ENCODE measurements at places on chromosomes 12 and 14.
A peak's percentile ranks its signal among the peaks of the same experiment; 100 is the strongest.

DNA sequence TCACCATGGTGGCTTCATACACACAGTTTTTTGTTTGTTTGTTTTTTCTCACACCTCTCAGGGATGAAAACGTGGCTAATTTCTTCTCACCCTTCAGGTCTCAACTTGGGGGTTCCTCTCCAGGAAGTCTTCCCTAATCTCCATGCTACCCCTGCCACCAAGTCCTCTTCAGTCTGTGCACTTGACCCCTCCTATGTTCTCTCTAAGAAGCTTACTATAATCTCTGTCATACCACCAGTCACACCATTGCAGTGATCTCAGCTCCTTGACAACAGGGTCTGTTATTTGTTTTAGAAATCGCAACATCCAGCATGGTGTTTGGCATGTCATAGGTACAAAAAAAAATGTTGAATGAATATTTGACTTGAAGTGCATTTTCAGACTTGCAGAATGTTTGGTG lies 83.4 kb downstream of the PRORP start:
- DNase-seq, result peak; percentile 27

GRCh38 chr12:110555577-110556406 lies 27.3 kb downstream of the PPTC7 start:
- DNase-seq, result no peak

DNA sequence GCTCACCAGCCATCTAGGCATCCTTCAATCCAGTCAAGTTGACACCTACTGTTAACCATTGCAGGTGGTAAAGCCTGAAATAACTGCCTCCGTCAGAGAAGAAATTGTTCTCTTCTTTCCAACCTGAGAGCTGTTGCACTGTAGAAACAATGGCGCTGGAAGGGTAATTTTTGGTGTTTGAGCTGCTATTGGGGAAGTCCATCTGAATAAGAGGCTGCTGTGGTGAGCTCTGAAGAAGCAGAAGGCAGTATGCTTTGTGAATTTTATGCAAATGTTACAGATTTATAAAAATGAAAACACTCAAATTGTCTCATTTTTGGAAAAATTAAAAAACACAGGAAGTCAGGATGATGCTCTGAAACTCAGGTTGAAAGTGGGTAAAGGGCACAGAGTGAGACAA lies 60.2 kb downstream of the SNAPC1 start:
- no peak for DNase-seq

DNA sequence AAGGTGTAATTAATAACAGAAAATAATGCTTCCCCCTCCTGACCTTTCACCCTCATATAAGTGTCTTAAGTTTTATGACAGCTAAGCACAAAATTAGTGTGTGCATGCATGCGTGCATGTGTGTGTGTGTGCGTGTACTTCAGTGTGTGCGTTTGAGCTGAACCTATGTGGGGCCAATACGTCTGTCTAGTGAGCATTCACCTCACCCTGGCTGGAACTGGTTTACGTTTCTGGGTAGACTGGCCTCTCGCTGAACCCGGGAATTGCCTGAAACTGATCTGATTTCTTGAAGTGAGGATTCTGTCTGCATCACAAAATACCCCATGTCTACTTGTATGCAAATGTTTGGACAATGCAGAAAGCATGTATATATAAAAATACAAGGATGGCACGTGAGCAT lies 68.2 kb upstream of the TBX3 start:
- DNase-seq, result no peak

GRCh38 chr14:89415159-89415558 lies 1.9 kb downstream of the FOXN3 start:
- DNase-seq, result no peak

- DNase-seq, result no peak
Observed at GRCh38 chr14:101005447-101005846, 101.9 kb upstream of the RTL1 start.

DNA sequence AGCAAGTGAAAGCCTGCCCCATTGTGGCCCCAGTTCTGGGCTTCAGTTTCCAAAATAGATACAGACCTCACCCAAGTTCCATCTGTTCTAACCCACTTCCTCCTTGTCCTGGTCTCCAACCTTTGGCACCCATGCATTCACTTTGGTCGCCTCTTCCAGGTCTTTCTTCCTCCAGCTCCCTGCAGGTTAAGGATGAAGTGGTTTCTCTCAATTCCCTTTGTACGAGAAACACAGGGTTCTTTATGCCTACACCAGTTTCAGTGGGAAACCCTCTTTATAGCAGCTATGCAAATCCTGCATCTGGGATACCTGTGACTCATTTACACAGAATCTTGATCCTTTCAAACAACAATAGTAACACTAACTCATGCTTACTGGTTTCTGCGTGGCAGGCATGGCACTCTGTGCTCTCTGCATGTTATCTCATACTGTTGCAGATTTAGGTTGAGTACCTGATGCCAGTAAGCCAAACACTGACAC lies 110.6 kb upstream of the AMIGO2 start:
- no peak for DNase-seq

DNA sequence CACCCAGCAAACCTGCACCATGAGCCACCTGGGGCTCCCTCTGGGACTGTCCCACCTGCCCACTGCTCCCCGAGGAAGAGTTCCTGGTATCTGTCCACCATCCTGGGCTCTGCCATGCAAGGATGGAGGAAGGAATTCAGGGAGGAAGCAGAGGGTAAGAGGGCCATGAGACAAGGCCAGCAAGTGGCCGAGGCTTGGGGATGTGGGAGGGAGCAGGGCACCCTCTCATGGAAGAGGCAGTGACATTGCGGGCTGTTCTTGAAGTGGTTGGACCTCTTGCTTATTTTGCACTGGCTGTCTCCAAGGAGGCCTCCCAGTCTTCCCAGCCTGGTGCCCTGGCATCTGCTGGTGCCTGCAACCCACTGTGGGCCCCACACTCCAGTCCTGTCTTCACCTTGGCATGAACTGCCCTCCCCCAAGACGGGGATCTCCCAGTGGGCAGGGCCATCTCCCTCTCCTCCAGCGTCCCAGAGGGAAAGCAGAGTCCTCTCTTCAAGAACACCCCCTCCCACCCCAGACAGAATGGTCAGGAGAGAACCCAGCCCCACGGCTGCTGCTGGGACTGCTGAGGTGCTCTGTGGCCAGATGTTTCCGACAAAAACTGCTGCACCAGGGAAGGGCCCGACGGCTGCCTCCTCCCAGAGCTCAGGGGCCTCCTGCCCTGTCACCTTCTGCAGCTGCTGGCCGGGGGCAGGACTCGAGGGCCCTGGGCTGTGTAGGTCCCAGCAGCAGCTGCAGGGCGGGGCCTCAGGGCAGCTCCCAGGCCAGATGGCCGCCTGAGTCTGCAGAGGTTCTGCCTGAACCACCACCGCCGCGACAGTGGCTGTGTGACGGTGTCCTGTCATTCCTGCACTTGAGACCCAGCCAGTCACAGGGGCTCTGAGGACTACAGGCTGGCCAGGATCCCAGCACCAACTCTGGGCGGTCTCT lies 1.8 kb upstream of the AKT1 start:
- DNase-seq, result peak; percentile 79

GRCh38 chr14:95362138-95362494 lies 42.4 kb upstream of the CLMN start:
- DNase-seq, result peak; percentile 59

DNA sequence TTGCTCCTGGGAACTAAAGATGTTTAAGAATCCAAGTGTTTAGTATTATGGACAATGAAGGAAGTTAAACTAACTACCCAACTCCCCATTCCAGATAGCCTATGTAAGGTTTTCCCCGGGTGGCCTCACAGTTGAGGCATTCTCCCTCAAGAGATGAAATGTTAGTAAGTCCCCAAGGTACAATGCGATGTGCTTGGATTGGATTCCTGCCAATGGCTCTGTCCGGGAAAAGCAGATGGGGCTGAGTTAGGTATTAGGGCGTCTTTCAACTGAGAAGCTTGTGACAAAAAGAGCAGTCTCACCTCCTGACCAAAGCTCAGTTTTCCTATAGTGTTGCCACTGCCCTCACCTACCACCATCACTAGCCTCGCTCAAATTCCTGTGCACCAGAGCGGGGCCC lies 64.8 kb upstream of the E2F7 start:
- DNase-seq, result peak; percentile 46

GRCh38 chr12:82481954-82482353 lies 123.6 kb downstream of the METTL25 start:
- DNase-seq, result no peak

DNA sequence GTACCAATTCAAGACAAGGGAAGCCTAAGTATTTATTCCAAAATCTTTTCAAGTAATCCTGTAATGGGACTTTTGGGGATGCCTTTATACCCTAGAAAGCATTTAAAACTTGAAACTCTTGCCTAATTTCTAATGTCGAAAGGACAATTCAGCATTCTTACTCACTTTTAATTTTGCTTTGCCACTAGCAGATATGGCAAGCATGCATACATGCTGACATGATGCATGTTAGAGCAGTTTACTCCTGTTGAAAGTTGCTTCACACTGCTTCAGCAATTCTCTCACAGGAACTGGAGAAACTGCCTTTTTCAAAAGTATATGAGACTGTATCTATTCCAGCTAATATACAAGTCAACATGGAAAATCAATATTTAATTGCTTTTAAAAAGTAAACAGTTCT lies 79.9 kb downstream of the TAOK3 start:
- DNase-seq, result no peak

GRCh38 chr12:18277196-18277595 lies 15.9 kb downstream of the PIK3C2G start:
- DNase-seq, result no peak

DNA sequence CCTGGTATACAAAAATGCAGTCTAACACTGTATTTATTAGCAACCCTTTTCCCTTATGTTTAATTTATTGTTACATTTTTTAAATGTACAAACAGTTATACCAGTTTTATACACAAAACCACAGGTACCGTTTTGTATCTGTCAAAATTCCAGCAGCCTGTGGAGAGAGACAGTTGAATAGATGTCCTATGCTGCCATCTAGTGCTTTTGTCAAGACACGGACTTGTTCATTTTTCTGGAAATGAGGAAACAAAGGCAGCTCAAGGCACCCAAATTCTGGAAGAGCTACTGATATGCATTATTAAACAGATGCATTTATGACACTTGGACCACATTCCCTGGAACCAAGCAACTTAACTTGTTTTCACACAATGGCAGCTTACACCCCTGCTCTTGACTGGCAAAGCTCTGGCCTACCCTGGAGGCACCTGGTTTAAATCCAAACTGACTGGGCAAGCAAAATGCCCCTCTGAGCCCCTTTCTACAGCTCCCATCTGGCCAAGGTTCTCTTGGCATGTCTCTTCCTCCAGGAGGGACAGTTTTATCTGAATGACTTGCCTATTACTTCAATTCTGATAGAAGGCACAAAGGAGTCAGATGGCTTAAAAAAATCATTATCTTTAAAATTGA lies 286.9 kb upstream of the PRKD1 start:
- DNase-seq, result peak; percentile 78

- DNase-seq, result peak; percentile 27
Observed at GRCh38 chr14:32826404-32827082, 112.1 kb upstream of the NPAS3 start.

GRCh38 chr12:111412007-111412829 lies 6.5 kb downstream of the SH2B3 start:
- no peak for DNase-seq

DNA sequence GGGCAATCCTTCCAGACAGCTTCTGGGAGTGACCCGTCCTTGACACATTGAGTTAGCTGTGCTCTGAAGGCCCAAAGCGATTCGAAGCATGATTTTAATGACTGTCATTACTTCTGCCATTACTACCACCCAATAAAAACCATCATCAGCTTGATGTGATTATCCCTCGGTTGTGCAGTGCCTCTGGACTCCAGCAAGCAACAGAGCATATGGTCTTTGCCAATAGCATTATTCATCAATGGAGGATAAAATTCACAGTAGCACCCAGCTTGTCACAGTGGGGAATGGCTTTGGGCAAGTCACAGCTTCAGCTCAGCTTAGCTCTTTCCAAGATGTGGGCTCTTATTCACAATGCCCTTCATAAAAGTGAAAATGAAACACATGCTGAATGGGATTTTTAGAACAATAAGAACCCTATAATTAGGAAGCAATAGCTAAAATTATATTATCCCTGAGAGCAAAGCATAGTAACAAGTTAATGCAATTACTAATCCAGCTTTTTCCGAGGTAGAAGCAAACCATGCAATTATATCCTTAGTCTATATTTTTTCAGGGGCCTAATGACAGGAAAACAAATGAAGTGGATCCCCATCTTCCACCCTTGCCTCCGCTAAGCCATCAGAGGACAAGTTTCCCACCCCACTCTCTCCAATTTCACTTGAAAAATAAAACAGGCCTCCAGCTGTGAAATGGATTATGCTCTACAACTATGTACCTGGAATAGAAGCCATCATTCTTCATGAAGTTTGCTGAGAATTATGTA lies 163.0 kb upstream of the EEA1 start:
- no peak for DNase-seq

DNA sequence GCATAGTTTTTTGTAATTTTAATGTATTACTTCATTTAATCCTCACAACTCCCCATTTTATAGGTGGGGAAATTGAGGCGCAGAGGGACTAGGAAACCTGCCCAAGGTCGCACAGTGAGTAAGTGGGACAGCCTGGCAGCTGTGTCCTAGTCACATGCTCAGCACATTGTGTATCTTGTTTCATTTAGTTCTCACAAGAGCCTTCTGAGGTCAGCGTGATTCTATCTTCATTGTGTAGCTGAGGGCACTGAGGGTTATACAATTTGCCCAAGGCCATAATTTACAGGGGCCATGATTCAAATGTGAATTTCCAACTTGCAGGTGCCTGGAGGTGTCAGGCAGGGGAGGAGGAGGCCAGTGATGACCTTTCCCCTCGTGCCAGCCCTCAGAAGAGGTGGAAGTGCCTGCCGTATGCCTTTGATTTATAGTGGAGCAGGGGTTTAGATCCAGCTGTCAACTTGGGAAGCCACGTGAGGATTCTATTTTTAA lies 30.3 kb upstream of the SMOC1 start:
- DNase-seq, result no peak

DNA sequence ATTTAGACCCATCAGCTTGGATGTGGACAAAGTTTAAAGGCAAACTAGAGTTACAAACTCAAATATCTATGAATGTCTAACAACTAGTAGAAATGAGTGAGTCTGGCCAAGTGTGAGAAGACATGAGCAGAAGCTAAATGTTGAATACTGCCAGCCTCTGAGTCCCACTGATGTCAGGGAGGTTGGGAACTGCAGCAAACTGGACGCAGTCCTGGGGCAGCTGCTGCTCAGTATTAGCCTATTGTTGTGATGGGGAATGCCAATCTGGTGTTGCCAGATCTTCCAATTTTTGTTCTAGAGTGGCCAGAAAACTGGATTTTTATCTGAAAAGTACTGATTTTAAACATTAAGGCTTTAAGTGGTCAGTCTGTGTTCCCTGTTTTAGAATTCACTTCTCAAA lies 770.4 kb upstream of the STXBP6 start:
- DNase-seq, result no peak

GRCh38 chr12:38892087-38892786 lies 13.2 kb downstream of the CPNE8 start:
- DNase-seq, result no peak

GRCh38 chr12:16130343-16130742 lies 147.1 kb downstream of the SLC15A5 start:
- DNase-seq, result no peak
